ENCODE measurements at places on chromosomes 6 and 20. TPM values are rescaled to one million over a fixed set of nuclear protein-coding genes. Genes with fewer than 3 reads are reported as not detected.

DNA sequence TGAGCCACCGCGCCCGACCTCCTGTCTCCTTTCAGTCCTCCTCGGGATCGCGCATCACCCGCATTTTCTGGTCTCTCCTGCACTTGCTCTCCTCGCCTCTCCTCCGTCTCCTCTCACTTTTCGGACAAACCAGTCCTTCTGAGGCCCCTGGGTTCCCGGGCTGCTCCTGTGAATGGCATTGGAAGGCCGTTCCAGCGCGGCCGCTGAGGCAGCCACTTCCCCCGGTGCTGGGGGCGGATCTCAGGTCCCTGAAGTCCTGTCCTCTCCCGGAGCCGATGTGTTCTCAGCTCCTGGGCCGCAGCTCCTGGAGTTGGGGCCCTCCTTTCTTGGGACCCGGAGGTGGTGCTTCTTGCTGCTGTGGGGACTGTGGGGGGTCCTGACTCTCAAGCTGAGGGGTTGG, 803 bp downstream of the MICB start:
- no peak for DNase-seq

DNA sequence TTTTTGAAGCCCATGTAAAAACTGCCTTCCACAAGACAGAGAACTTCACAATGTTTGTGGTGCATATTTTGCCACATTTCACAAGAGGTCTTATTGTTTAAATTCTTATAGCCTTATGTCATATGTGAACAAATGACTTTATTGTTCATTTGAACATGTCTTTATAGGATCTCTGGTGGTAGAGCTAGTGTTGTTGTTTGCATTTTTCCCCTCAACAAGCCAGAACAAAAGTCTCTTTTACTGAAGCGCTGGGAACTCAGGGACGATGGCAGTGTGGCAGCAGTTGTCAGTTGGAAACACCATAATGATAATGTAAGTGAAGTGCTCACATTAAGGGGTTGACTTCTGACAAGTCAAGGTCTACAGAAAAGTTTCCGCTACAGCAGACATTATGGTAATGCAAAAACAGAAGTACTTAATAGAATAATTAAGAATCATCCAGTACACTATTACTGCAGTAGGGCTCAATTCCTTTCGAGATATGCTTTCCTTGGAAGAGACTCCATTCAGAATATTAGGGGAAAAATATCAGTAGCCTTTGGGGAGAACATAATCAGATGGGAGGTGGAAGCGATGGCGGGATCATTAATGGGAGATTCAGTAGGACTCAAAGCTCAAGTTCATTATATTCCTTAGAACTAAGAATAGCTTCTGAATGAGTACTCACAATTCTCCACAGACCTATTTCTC, 180.0 kb downstream of the GJA10 start:
- no peak for DNase-seq

The TUBB2A gene
- total RNA-seq, result 3.7 TPM

- DNase-seq, result no peak
Measured at GRCh38 chr6:40537446-40537845, 49.7 kb downstream of the LRFN2 start.

The ENPP3 gene
- total RNA-seq, result 0.44 TPM

The MUC21 gene
- total RNA-seq, result not detected

- no peak for DNase-seq
Measured at GRCh38 chr20:11059659-11060058, 385.9 kb upstream of the JAG1 start.

DNA sequence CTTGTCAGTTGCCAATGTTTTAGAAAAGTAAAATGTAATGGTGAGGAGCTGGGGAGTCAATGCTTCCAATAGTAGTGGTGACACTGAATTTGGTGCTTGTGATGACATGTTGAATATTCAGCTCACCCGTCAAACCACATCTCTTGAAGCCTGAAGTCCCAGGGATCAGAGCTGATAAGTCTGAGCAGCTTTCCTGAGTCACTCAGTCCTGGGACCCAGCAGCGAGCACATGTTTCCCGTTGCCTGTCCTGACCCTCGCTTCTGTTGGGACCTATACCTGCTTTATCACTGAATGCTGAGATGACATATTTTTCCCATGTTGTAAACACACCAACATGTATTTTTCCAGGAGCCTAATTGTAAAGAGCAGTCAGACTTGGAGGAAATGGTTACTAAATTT, 693.6 kb downstream of the QKI start:
- no peak for DNase-seq

DNA sequence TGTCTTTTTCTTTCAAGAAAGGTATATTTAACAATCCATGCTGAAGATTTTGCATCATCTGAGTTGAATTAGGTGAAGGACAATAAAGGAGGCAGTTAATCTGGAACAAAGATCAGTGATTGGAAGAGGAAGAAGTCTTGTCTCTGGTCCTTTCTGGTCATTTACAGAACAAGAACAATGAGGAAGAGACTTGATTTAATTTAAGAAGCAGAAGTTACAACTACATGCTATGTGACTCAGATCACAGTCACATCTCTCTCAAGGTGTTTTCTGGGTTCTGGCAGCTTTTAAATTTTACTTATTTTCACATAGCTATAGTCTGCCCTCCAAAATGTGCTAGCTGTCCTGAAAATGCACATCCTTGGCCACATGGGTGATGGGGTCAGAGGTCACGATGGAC, 53.5 kb upstream of the DEK start:
- no peak for DNase-seq

The CASS4 gene
- 12.9 TPM for total RNA-seq

The TUBB2B gene
- total RNA-seq, result not detected

The SPATA25 gene
- total RNA-seq, result 4.1 TPM

The PROKR2 gene
- total RNA-seq, result not detected

- DNase-seq, result no peak
Measured at GRCh38 chr6:110705543-110705942, 109.7 kb downstream of the CDK19 start.

DNA sequence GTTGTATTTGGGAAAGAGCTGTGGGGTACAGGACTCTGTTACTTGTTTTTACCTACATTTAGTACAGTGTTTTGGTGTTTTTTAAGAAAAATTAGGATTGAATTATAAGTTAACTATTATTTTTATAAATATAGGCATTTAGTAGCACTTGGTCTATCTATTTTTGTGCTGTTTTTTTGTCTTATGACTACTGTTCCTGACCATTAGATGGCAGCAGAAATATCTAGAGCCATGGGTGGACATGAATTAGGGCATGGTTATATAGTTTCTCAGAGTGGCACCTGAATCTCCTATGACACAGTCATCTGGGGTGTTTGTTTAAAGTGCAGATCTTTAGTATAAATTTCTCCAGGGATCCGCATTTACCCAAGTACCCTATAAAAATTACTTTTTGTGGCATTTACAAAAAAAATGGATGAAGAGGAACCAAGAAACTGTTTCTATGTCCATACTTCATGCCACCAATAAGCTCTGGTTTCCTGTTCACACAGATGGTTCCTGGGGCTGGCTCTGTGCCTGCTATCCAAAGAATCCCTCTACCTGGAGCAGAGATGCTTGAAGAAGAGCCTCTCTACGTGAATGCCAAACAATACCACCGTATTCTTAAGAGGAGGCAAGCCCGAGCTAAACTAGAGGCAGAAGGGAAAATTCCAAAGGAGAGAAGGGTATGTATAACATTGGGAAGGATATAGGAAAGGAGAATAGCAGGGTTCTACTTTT, 19.8 kb downstream of the NFYA start:
- DNase-seq, result no peak

The TEAD3 gene
- total RNA-seq, result 0.58 TPM

The BACH2 gene
- 116 TPM for total RNA-seq

The CDC25B gene
- total RNA-seq, result 320 TPM

The BCLAF1 gene
- total RNA-seq, result 270 TPM

DNA sequence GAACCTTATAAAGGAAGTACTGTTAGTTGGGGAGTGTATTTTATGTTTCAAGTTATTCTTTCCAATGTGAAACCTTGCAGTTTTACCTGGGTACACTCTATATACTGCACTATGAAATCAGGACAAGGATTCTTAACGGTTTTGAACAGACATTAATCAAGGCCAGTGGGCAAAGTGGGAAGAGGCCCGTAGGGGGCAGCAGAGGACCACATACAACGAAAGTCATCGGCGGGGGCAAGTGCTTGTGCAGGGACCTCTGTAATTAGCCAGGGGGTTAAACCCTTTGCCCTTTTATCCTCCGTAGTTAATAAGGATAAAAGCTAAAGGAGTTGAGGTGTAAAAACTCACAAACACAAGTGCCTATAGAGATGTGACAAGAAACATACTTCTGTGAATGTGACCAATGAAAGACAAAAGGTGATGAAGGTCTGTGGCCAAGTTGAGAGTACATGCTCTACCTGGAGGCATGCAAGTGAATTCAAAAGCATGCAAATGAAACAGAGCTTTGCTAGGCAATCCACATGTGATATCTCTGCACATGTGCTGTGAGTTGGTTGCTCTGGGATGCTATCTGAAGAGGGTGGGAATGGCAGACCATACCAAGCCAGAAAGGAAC, 392.7 kb upstream of the MAN1A1 start:
- DNase-seq, result peak; percentile 33

DNA sequence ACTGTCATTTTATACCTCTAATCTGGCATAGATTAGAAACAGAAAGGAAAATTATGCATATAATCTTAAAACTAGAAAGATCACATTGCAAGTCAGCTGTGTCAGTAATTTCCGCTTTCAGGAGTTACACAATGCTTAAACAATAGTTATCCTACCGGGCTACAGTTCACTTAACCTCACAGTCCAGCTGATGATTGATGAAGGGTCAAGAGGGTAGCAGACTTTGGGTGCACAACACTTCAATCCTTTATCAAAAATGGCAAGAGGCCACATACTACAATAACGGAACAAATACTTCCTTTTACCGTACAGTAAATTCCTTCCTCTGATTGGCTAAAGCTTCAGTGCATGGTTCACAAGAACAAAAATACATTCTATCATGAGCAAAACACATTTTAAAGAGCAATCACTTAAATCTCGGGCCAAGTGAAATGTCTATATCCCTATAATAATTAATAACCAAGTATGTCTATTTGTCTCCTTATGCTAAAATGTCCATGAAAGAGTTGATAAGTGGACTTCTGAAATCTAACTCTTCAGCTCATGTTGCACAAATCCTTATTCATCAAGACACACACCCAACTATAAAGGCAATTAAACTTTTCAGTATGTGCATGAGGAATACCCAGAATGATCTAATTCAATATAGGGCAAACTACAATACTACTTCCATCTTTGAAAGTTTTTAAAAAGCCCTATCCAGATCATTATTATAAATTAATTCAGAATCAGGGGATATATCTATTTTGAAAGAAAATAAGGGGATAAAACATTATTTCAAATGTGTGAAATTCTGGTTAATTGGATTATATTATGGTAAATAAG, 76.8 kb downstream of the HIVEP2 start:
- DNase-seq, result no peak

The STXBP5 gene
- 37.6 TPM for total RNA-seq

The SLC24A3 gene
- total RNA-seq, result not detected

DNA sequence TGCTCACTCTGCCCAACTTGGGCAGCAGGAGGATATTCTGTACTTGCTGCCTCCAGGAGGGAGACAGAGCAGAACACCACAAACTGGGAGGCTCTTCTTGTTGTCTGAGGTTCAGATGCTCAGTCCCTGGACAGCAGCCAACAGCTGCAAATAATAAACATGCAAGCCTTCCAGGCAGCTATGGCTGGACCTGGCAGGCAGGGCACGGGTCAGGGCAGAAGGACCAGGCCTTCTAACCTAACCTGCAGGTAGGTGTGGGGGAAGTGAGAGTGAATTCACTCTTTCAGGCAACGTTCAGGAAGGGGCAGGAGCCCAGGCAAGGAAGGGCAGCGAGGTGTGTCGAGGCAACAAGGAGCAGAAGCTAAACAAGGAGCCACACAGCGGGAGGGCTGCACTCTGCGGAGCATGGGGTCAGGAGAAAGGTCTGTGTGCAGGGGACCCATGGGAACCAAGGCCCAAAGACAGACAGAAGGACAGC, 31.5 kb downstream of the NINL start:
- DNase-seq, result no peak

The RIPPLY2 gene
- total RNA-seq, result not detected

The PMEPA1 gene
- 14.3 TPM for total RNA-seq

DNA sequence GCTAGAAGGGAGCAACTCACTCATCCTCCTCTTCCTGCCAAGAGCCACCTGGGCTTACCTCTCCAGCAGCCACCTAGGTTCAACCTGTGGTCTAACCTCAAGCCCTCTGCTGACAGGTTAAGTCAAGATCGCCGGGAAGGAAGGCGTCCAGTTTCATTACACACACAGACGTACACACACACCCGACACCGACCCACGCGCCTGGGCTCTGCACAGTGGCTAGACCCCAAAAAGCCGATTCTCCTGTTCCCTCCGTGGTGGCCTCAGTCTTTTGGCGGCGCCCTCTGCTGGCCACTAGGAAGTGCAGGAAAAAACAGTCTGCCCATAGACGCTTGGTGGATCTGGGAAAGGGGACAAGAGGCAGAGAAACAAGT, 52.8 kb downstream of the MRPL14 start:
- DNase-seq, result peak; percentile 68

DNA sequence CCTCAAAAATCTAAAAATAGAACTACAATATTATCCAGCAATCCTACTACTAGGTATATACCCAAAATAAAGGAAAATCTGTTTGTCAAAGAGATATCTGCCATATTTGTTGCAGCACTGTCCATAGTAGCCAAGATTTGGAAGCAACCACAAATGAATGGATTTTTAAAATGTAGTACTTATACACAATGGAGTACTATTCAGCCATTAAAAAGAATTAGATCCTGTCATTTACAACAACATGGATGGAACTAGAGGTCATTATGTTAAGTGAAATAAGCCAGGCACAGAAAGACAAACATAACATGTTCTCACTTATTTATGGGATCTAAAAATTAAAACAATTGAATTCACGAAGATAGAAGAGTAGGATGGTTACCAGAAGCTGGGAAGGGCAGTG, 135.7 kb upstream of the CCDC28A start:
- DNase-seq, result no peak

GRCh38 chr20:39903806-39904465, 785.1 kb downstream of the MAFB start:
- DNase-seq, result no peak
